Activated naive CD4-positive, alpha-beta T cell (primary cell): ENCODE measurements at places on chromosomes 2 and 18.

GRCh38 chr2:185738679-185739472, at the start of gene FSIP2:
Gene FSIP2 (plus strand): TSS chr2:185738804. CDS start chr2:185738895, 91 bp downstream.
- DNase-seq, result no peak

- no peak for DNase-seq
Measured at GRCh38 chr2:238907717-238908173, 59.9 kb downstream of the TWIST2 start.

DNA sequence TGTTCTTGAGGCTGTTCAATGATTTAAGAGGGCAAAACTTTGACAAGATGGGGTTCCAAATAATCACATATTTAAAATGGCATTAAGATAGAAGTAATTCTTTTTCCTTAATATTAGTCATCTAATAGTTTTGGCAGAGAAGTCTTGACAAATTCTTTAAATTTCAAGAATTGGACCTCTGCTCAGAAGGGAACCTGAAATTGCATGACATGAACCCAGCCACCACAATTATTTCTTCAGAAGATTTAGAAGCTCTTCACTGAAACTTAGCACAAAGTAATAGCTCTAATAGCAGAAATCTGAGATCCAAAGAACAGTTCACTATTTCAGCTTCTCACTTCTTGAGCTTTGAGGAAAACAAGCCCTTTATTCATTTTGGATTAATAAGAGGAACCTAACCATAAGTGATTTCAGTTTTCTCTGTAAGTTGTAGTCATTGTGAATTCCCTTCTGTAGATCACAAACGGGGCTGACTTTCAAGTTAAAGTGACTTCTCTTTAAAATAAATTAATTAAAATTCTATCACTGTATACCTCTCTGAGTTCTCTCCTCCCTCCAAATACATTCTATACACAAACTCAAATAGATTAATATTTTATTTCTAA, 100.6 kb upstream of the ITGA4 start:
- DNase-seq, result no peak

GRCh38 chr2:191465766-191466420, 212.0 kb upstream of the NABP1 start:
- DNase-seq, result no peak

DNA sequence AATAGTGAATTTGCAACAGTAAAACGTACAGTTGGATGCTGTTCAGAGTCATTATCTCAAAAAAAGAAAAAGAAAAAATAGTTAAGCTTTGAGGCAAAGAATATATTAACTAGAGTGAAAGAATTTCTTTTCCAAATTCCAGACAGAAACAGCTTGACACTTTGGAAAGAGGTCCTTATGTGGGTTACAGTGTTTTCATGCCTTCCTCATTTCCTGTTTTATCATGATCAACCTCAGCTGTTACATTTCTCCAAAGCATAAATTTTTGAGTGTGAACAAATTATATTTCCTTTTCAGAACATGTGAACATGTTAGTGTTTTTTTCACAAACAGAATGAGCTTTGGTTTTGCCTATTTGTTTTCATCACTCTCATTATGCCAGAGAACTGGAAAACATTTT, 13.6 kb downstream of the FRZB start:
- DNase-seq, result no peak
